Activated CD4-positive, alpha-beta T cell treated with anti-CD3 and anti-CD28 coated beads, Interleukin-2, amount 50 U/mL, for 1 hour (primary cell): ENCODE measurements at places on chromosomes 3 and 15.

DNA sequence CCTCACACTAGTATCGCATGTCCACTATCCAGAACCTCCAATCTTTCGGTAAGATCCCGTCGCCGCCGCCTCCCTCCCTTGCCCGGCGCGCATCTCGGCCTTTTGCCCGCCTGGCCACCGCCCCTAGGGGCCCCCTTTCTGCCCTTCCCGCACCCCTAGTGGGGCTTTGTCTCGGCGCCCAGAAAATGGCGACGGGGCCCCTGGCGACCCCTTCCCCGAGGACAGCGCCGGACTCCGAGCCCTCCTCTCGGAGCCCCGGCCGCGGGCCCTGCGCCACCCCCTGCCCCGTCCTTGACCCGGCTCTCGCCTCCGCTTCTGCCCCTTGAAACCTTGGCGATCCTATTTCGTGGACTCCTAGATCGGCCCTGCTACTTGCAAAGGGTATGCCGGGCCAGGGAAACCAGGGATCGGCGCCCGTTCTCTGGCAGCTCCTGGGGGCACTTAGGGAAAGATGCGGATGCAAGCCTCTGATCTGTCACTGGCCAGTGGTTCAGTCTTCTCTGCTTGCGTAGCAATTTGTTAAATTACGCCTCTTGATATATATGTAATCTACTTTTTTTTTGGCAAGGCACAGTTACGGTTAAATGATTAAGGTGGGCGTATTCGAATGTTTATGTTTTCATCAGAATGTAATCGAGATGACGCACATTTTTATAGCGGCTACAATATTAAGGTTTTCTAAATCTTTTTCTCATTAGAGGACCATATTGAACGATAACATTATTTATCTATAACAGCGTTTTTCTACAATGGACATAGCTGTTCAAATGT lies 603 bp downstream of the EIF1B start:
- peak; percentile 25 for DNase-seq

DNA sequence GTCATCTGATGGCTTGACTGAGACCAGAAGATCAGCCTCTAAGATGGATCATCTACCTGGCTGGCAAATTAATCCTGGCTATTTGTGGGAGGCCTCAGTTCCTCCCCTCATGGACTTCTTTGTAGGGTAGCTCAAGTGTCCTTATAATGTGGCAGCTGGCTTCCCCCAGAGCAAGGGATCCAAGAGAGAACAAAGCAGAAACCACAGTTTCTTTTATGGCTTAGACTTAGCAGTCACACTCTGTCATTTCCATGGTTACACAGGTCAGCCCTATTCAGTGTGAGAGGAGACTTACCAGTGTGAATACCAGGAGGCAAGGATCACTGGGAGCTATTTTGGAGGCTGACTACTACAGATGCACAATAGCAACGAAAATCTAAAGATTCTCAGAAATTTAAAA lies 15.3 kb upstream of the ARL14 start:
- DNase-seq = no peak

DNA sequence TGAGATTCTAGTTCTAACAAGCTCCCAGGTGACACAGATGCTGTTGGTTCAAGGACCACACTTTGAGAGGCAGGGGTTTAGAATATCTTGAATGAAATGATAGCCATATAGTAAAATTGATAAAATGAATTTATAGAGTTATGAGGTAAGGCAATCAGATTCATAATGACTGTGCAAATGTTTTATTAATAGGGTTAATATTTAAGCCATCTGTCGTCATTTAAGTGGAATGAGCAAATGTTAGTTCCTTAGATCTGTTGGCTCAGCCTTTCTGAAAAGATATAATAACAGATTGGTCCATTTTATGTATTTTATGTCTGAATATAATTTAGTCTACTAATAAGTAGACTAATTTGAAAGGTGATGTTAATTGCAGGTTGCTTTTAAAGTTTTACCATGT lies 12.9 kb downstream of the REC114 start:
- DNase-seq = no peak

GRCh38 chr15:70827721-70828120 lies 26.2 kb downstream of the LARP6 start:
- DNase-seq = no peak

DNA sequence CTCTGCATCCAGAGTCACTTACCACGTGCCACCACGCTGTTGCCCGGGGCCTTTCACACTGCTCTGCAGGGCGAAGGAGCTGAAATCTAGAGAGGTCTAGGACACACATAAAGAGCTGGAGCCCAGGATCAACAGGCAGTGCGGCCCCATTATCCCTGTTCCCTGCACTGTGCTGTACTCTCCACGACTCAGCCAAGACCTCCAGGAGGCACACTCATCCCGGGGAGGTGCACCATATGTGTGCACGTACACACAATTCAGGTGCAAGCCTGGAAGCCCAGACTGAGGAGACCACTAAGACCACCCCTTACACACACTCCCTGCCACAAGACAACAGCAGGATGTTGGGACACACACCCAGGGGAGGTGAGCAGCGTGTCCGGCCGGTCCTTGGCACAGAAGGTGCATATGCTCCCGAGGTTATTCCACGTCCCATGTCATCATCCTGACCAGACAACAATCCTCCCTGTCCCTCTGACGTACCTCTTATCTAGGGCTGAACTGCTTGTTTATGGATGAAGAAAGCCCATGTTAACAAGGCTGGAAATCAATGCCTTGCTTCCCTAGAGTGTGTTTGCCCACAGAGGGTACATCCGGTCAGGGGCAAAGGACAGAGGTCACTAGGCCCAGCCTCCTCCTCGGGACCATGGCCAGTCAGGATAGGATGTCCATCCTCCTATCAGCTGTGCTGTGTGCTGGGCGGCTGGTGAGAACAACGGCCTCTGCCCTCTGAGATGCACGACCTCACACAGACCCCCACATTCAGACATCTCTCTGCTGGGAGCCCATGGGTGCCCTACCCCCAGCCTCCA lies 16.1 kb downstream of the KLF15 start:
- DNase-seq = no peak

- DNase-seq = peak; percentile 21
Measured at GRCh38 chr15:67033571-67034044, 31.8 kb upstream of the SMAD3 start.

DNA sequence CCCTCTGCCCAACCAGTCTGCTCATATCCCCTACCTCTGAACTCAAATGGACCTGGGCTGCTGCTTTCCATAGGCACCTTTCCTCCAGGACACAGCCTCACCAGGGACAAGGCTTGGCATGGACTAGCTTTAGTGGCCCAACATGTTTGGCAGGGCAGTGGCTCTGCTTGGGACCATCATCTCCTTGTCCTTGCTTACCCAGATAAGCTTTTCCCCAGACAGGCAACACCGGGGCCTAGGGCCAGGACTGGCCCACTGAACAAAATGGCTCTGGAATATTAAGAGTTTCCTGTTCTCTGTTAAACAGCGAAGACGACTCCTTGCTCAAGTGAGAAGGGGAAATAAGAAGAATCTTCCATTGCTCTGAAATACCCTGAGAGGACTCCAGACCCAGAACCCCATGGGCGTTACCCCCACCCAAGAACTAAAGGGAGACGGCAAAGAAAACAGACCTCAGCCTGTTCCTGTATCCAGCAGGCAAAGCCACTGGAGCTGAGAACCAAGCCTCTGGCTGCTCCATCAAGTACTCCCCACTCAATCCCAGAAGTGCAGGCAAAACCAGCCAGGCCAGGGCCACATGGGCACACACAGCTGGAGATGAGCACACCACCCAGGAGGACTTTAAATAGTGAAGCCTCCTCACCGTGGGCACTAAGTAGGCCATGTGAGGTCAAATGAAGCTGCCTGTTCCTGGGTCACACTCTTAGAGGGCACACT lies 45.5 kb downstream of the CTNNB1 start:
- DNase-seq = no peak

GRCh38 chr3:127147291-127147885 lies 45.5 kb upstream of the PRR23E start:
- DNase-seq = no peak

DNA sequence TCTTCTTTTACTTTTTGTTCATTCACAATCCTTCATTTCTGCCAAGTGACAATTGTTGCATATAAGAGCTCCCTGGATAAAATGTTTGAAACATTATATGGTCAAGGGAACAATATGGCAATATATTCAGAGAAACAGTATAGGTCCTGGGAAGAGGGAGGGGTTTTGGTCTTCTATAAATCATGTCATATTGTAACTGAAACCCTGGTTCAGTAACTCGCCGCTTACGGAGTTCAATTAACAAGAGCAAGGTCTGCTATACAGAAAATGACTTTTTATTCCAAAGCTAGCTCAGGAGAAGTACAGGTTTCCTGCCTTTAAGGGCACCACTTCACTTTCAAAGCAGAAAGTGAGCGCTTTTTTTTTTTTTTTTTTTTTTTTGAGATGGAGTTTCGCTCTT lies 522.1 kb upstream of the TGFBR2 start:
- no peak for DNase-seq

DNA sequence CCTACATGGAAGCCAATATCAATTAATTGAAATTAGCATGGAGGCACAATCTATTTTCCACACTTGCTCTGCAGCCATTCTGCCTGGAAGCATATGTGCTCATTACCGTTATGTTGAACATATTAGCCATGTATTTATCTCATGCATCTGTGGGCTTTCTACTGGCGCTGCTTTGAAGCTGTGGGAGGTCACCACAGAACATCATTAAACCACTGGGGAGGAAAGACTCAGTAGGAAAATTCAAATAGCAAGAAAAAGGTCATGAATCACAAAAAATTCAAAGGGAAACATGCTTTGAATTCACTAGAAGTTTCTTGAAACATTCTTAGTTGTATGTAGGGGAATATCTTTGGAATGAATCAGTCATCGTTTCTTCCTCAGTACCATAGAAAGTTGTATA lies 652.5 kb downstream of the EDEM1 start:
- DNase-seq = no peak

- peak; percentile 64 for DNase-seq
Measured at GRCh38 chr3:186931532-186932280, 1.4 kb downstream of the ST6GAL1 start.

DNA sequence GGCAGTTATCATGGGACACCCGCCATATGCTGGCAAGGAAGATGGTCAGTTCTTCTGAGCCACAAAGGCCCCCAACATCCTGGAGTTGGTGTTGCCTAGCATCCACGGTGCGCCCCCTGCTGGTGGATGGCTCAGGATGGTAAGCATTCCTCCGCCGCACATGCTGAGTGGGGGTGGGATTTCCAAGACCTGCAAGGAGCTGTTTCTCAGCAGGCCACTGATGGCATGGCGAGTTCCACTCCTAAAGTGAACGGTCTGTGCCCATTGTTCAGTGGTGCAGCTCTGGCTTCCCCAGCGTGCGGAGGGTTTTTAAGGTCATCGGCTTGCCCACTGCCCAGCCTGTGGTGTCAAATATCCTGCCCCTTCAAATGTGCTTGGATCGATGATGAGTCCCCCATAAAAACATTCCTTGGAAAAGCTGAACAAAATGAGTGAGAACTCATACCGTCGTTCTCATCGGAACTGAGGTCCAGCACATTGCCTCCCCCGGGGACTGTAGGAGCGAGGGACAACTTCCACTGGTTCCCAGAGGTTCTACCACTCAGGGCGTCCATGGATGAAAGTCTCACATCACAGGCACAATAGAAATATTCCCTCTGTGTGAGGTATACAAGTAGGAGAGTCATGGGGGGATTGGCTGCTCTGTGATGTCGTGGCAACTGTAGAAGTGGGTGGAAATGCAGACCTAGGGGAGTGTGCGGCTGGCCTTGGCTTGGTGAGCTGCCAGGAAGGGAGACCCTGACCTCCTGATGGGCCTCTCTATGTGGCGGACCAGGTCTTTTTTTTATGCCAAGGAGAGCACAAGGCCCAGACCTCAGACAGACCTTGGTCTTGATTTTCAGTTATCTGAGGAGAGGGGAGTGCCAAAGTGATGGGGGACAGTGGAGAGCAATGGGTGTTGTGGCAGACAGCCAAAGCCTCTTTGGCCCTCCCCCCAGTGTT lies 102.0 kb downstream of the SNRPN start:
- DNase-seq = no peak

GRCh38 chr3:177781686-177782161 lies 584.4 kb upstream of the TBL1XR1 start:
- DNase-seq = no peak

DNA sequence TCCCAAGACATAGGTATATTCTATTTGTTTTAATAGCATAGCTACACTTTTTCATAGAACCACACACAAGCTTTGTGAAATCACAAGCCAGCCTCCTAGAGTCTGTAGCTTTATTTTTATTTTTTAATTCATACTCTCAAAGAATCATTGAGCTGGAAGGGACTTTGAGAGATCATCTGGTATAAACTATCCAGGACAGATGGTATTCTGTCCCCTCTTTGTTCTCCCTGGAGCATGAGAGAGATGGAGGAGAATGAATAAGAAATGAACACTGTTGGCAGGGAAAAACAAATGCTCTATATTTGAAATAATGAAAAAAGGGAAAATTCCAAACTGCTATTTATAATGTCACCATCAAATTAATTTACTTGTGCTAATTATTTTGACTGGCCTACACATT lies 338.7 kb upstream of the IL12A start:
- DNase-seq = no peak

DNA sequence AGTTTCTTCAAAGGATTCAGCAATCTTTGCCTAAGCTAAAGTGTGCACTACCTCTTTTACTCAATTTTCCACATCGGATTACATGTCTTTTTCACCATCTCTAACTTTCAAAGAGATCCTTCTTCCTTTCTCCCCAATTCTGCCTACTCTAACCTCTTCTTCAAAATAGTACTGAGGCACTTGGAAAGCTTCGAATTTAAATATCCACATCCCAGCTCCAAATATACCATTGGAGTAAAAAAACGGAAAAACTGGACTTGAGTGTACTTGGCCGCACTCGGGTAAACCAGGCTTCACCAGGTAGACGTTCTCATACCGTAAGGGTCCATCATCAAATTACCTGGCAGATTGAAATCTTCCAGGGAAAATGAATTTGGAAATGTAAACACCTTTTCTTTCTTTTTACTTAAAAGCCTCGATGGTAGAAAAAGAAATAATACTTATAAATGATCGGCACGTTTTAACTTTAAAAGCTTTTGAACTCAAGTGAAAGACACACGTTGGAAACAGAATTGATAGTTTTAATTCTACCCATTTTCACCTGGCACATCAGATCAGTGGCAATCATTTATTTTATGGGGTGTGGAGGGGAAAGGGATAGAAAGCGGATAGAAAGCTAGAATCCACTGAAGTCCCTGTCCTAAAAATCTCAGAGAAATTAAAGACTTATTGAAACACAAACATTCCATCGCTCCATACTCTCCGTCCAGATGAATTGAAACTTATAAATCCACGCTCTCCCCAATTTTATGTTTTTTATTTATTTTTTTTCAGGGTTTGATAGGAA lies 8.2 kb upstream of the MEIS2 start:
- DNase-seq = no peak

DNA sequence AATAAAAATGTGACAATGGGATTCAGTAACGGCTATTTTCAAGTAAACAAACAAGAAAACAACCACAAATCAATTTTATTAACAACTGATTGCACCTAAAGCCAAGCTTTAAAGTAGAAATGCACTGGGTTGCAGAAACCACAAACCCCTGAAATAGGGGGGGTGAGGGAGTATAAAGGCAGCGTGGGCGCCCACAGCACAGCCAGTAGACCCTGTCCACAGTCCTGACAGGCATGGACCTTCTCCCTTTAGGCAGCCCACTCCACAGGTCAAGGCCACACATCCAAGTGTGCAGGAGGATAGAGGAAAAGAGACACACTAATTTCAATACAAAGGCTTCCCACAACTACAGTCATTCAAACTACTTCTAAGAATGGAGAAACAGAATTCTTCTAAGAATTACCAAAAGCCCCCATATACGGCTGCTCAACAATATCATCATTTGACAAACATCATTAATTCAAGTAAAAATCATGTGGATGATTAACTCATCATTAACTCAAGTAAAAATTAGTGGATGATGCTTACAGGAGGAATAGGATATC lies 48.7 kb downstream of the CHSY1 start:
- DNase-seq = no peak
